Thymus (tissue), 14 donors: ENCODE measurements at places on chromosomes 3 and 15. TPM values are rescaled to one million over a fixed set of nuclear protein-coding genes. Genes with fewer than 3 reads are reported as not detected.

The SLC2A2 gene
- total RNA-seq = not detected

DNA sequence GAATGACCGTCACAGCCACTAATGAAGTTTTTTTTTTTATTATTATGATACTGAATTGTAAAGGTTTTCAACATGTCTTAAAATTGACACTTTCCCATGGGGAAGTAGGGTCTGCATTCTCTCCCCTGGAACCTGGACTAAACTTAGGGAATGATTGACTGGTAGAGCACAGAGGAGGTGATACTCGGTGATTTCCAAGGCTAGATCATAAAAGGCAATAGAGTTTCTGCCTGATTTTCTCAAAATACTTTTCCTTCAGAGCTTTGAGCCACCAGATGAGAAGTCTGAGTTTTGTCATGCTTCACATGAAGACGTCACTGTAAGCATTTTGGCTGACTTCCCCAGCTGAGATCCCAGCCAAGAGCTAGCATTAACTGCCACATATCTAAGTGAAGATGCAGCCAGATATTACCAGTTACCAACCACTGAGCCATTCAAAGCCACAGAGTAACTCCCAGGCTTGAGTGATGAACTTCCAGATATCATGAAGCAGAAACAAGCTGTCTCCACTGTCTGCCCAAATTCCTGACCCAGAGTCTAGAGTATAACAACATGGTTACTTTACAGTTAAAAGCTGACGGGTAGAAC lies 105.8 kb downstream of the LSAMP start:
- DNase-seq = no peak

DNA sequence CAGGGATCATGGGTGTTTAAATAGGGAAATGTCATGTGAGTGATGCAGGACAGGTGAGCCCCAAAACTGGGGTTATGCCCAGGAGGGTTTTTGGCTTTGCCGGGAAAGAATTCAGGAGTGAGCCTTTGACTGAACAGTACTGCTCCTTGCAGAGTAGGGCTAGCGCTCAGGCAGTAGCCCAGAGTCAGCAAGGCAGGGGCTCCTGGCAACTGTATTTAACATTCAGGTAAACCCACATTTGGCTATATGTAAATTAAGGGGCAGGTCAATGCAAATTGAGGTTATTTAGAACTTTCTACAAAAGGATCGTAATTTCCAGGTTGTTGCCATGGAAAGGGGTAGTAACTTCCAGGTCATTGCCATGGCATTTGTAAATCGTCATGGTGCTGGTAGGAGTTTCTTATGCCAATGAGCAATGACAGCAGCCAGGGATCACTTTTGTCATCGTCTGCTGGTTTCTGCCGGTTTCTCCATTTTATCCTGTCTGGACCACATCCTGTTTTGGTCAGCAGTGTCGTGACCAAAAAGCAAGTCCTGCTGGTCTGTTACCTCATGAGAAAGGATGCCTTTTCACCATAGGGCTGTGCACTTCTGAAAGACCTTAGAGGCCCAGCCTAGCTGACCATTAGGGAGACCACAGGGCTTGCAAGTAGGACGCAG lies 24.3 kb downstream of the MTHFS start:
- no peak for DNase-seq

DNA sequence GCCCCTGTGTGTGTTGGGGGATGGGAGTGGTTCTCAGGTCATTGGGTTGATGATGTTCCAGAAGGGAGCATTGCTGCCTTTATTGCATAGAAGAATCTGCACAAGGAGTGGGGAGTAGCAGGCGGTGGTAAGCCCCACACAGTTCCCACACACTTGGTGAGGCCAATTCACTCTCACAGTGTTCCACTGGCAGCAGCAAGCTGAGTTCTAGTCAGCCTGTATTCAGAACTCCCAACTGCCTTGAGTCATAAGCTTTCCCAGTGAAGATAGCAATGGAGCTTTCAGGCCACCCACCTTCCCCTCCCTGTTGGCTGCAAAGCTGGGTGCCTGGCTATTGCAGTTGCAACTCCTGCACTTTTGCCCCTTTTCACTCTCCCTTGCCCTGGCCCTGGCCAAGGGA lies 181.1 kb upstream of the RBMS3 start:
- no peak for DNase-seq

GRCh38 chr15:50051811-50052419 lies 67.1 kb downstream of the ATP8B4 start:
- DNase-seq = peak; percentile 48
